Osteocyte (in vitro differentiated cells): ENCODE measurements at places on chromosomes 5 and 9. TPM values are rescaled to one million over a fixed set of nuclear protein-coding genes. Genes with fewer than 3 reads are reported as not detected.

IL4 gene
- total RNA-seq: not detected in 2 replicates

GABRA1 gene
- not detected in 2 replicates for total RNA-seq

DNAJC25 gene
- total RNA-seq: 5.4 and 6.5 TPM in 2 replicates

KLF9 gene
- 83.4 and 85.3 TPM in 2 replicates for total RNA-seq

MEGF10 gene
- 39.8 and 41.0 TPM in 2 replicates for total RNA-seq

MARVELD2 gene
- 0.38 and 0.71 TPM in 2 replicates for total RNA-seq

PTPRD gene
- total RNA-seq: 4.4 and 5.4 TPM in 2 replicates

TXNDC8 gene
- total RNA-seq: not detected in 2 replicates

DNAJC18 gene
- total RNA-seq: 26.2 and 32.7 TPM in 2 replicates

BHMT2 gene
- total RNA-seq: not detected in 2 replicates

PCDHGB1 gene
- 1.4 and 1.8 TPM in 2 replicates for total RNA-seq

- DNase-seq: no peak
Observed at GRCh38 chr5:100519075-100519474, 16.1 kb upstream of the FAM174A start.

DNA sequence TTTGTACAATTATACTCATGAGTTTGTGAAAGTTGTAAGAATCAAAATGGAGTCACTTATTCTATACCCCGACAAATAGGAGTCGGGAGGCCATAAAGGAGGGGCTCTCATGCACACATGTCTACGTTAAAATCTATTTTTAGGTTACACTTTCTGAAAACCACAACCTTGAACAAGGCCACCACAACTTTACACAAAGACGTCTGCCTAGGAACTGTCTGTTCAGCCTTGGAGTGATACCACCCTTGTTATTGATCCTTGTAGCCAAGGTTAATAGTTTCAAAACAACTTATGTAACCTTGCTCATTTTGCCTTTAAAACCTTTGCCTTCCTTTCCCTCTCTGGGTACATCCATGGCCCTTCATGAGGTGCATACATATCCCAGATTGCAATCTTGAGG lies 4.1 kb upstream of the NDFIP1 start:
- no peak for DNase-seq

GRCh38 chr9:125787715-125788114 lies 40.5 kb downstream of the PBX3 start:
- no peak for DNase-seq

- peak; percentile 51 for DNase-seq
Observed at GRCh38 chr9:86217076-86217755, 42.2 kb downstream of the C9orf153 start.

DNA sequence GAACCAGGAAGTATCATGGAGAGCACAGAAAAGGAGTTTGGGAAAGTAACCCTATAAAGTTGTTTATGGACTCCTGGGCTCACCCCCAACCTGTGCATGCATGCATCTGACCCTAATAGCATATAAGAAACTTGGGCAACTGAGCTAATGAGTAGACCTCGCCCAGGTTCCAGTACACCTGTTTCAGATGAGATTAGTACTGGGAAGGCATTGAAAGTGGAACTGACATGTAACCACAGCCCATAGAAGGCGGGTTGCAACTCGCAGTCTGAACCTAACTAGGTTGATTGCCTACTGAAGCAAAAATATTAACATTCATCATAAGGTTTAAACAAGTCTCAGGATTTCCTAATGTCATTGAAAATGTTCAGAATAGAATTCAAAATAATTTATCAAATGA lies 87.0 kb downstream of the WNK2 start:
- no peak for DNase-seq

GRCh38 chr5:141878711-141879425 lies 658 bp upstream of the PCDH1 start:
- peak; percentile 93 for DNase-seq

DNA sequence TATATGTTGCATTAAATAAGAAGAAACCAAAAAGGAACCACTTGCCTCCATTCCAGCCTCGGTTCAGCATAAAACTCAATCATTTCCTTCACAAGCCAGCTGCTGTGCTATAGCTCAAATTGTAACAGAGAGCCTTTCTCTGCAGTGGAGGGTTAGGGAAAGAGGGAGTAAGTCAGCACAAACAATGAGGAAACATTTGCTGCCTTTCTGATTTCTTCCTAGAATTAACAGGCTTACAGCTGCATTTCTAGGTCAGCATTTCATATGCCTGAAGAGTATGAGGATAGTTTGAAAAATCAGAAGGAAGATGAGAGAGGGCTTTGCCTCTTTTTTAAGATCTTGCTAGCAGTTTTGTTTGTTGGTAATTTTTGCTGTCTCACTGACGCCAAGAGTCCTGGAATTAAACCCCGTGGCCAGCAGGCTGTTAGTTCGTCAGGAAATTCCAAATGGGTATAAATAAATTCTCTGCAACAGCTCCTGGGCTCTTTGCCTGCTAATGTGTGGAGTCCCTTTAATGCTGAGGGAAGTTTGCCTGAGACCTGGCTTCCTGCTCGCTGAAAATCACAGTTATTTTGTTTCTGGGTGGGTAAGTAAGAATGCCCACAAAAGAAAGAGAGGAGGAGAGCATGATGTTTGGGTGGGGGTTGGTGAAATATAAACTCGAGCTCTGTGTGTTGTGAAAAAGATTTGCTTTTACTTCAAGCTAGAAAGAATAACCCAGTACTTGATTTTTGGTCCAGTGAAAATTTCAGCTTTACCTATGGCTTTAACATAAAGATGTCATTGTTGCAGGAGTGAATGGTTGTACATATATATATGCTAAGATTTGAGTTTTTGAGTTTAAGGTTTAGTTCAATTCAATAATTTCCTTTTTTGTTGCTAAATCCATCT lies 148.1 kb upstream of the DMRT1 start:
- DNase-seq: peak; percentile 44

DNA sequence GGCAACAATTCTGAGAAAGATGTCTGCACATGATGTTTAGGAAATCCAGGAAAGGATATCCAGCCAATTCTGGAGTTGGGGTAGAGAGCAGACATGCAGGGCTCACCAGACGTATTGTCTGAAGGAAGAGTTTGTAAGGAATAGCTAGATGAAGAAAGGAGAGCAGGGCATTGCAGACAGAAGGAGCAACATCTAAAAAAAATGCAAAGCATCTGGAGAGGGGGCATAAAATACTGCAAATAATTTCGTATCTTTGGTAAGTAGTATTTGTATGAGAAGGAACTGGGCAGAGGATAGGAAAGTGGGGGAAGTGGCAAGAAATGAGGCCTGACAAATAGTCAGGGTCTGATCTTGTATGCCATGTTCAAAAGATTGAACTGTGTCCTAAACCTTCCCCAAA lies 74.8 kb downstream of the MACIR start:
- DNase-seq: no peak

GRCh38 chr5:106880656-106881055 lies 790.1 kb downstream of the EFNA5 start:
- no peak for DNase-seq

GRCh38 chr5:159416438-159416837 lies 86.2 kb upstream of the IL12B start:
- no peak for DNase-seq

DNA sequence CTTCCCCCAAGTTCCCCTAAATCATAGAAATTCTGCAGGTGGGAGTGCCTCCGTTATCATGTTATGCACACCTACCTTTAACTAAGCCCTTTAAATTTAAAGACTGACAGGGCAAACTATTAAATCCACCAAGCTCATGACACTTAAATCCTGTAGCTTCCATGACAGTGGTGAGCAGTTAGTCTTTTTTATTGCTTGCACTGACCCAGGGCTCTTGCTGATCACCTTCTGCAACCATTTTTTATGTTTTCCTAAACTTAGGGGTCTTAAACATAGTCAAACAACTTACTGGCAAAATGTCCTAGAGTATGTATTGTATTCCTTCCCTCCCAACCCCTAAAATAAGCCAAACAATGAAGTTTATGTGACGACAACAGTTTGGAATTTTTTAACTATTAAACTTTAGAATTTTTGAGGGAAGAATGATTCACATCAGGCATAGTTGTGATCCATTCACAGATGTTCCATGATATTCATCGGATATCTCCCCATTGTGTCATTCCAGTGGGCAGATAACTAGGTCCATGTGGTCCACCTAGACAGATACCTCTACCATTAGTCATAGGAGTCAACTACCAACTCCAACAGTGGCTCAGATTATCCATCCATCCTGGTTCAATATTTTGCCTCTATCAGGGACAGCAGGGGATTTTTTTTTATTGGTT lies 283.1 kb downstream of the ADAMTS6 start:
- no peak for DNase-seq

DNA sequence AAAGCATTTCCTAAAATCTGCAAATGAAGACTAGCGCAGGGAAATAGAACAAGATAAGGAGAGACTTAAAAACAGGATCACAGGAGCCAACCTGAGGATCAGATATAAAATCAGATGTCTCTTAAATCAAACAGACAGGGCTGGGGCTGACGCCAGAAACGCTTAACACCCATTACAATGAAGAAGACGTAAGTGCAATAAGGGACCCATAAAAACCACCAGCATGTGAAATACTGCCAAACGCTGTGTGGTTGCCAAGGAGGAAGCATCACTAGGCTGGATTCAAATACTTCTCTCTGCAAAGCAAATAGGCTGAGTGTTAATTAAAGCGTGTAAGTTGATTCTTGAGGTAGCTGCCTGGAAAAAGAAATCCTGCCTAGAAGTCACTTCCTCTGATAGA lies 74.4 kb upstream of the ATP10B start:
- DNase-seq: no peak

DNA sequence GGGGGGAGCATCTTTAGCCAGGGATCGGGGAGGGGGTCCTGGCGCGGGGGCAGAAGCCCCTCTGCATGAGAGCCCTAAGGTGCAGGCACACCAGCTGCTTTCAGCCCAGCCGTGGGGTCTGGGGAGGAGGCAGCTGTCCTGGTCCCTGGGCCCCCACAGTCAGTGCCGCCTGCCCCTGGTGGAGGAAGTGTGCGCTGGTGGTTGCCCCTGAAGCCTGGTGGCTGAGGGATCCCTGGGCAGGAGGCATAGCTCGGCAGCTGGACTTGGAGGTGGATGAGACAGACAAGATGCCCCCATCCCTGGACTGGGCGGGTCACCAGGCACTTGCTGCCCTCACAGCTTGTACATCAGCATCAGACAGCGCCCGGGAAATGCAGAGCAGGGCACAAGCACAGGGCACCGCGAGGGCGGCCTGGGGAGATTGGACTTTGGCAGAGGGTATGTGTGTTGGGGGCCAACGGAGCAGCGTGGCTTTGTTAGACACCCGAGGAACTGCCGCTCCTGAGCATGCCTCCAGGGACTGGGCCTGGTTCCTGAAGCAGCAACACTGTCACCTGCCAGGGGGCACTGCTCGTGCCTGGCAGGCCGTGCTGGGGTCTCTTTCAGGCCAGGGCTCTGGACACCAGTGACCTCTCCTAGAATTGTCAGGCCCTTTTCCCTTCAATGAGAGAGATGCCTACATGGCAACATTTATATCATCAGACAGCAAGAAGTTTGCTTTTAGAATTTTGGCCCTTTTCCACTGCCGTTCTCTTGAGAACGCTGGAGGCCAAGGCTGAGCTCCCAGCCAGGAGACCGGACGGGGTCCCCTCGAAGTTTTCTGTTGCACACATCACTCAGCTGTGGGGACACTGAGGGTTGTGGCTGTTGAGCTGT lies 41.9 kb upstream of the CTSL start:
- no peak for DNase-seq

DNA sequence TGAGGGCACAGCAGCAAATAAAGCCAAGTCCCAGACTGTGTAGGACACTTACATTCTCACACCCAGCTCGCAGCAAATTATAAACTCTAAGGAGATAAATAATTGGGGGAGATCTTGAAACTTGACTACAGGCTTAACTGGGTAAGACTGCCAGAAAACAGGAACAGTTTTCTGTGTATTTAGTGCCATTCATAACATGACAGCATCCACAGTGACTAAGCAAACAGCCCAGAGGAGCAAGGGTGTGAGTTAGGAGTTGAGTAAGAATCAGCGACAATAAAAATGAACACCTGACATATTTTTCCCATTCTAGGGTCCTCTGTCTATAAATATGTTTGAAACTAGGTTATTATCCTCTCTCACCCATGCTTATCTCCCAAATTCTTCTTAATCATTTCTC lies 370.9 kb upstream of the WWC1 start:
- DNase-seq: no peak

DNA sequence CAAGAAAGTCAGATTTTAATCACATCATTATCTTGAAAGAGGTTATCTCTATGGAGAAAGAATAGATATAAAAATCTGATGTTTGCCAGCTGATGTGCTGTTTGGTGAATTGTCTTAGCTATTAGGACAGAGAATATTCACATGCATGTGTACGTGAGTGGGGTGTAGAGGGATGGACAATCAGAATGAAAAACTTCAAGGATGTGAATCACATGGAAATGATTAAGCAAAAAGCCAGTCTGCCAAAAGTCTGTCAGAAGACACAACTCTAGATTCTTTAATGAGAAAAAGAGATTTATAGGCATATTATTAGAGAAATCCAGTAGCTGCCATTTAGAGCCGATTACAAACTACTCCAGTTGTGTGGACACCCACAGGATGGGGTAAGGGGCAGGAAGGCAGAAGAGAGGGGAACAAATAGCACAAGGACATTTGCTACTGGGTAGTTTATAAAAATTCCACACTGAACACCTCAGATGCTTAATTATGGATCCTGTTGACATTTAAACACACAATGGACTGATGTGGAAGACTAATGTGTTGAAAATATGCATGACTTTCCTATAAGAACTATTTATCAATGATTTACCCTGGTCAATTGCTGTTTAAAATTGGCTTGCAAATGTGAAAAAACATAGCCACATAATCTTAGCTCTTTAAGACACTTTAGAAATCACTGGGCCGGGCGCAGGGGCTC lies 127.4 kb downstream of the PTTG1 start:
- no peak for DNase-seq

DNA sequence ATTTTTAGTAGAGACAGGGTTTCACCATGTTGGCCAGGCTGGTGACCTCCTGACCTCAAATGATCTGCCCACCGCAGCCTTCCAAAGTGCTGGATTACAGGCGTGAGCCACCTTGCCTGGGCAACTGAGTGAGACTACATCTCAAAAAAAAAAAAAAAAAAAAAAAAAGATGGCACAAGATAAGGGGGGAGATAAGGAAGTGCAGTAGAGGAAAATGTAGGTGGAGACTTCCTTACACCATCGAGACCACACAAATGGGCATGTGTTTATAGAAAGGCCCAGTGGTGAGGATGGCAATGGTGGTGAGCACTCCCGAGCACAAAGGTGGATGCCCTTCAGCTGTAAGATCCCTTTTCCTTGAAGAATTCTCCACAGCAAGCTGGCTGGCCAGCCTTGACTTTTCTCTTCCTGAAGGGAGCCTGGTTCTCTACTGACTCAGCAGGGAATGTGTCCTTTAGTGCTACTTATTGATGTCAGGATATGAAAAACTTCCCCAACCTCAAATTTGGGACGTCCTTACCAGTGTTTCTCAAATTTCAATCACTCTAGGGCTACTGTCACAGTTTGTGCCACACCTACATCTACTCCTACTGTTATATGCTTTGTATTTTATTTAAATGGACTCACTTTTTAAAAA lies 28.2 kb downstream of the ERGIC1 start:
- no peak for DNase-seq

GRCh38 chr9:70994582-70994981 lies 126.8 kb downstream of the TRPM3 start:
- no peak for DNase-seq

DNA sequence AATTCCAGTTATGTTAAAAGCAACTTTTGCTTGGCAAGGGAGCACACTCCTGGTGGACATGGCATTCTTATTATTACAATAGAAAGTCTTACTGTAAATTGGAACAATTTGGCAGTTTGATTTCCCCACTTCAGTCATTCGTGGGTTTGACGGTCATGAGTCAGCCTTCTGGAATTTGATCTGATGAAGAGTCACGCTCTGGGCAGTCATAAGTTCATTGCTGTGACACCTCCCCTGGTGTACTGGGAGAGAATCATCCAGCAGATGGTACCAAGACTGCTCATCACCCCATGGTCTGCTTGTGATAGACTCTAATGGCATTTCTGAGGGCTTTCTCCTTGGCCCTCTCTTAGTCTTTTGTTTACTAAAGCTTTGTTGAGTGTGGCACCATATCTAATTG lies 53.8 kb downstream of the GLRA1 start:
- DNase-seq: no peak
